ENCODE measurements at places on chromosomes 1 and 21. TPM values are rescaled to one million over a fixed set of nuclear protein-coding genes. Genes with fewer than 3 reads are reported as not detected.
A peak's percentile ranks its signal among the peaks of the same experiment; 100 is the strongest.

The RWDD3 gene
- total RNA-seq, result 17.7 TPM

GRCh38 chr21:25572861-25573310 is 34.4 kb downstream of the MRPL39 start:
- DNase-seq, result peak; percentile 53

- DNase-seq, result no peak
Observed at GRCh38 chr1:12245116-12245515, 15.3 kb downstream of the VPS13D start.

GRCh38 chr1:178768423-178768822 is 43.4 kb downstream of the RALGPS2 start:
- DNase-seq, result peak; percentile 18

DNA sequence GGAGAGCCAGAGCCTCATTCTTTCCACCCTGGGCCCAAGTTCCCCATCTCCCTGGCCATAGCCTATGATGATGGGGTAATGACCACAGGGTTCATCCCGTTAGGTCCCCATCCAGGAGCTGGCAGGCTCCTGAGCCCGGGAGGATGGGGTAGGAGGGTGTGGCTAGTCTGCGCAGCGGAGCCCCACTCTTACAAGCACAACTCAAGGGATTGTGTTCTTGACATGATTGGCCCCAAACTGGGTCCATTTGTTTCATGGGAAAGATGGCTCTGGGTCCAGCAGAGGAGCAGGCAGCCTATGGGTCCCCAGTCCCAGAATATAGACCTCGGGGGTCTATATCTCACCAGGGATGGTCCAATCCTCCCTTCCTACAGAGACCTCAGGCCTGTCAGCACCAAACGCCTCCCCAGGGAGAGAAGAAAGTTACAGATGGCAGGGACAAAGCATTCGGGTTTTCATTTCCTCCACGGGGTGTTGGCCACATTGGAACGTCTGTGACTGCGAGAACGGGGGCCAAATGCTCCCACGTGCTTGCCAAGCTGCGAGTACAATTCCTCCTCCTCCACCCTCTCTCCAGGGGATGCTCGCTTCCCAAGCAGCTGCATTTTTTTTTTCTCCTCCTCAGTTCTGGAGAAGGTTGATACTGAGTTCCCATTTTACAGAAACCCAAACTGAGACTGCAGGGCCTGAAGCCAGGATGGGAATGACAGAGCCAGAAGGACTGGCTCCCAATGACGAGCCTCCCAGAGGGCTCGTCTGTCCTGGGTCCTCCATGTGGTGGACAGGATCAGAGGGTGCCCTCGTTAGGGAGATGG is 71.0 kb downstream of the DHRS3 start:
- no peak for DNase-seq

Measured in M059J (cell line).